ENCODE measurements at places on chromosomes 5 and 9.
A peak's percentile ranks its signal among the peaks of the same experiment; 100 is the strongest.

DNA sequence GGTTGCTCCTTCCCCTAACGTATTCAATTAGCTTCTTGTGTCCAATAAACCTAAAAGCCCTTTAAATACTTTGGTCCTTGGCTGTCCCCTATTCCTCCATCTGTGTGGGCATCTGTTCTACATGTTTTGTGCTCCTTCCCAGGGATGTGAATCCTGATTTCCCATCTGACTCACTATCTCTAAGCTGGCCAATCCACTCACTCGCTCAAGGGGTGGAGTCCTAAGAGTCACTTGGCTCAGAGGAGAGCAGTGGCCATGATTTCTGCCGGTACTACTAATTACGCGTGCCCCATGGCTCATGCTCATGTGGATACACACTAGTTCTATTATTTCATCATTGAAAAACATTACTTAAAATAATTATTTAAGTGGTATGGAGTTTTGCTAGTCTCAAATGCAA, 89.6 kb downstream of the TAF11L14 start:
- DNase-seq, result no peak

DNA sequence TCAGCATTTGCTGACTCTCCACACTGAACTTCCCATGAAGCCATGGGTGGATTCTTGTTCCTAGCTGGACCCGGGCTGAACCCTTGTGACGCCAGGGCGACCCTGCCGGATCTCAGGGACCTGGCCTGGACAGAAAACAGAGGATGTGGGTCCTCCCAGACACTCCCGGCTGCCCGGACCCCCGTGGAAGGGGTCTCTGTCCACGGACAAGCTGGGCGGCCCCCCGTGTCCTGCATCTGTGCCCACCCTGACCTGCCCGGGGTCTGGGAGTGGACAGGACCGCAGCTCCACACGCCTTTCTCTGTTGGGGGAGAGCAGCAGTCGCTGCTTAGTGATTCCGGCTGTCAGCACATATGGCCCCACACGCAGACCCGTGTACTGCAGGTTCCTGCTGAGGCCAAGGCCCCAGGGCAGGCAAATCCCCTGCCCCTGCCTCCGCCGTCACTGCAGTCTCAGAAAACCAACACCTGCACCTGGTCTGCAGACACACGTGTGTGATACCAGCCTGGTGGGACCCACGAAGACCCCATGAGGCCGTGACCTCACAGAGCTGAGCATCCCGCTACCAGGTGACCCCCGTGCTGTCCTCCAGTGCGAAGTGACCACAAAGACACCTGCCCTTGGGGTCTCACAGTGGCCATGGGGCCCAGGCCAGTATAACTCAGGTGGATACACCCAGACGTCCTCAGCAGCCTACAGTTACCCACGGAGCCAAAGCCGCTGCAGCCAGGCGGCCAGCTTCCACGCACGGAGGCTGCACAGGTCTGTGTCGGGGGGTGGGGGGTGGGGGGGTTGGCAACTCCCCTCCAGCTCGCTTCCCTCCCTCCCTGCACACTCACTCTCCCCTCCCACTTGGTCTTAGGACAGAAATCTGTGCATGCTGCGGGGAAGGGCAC, 50.6 kb downstream of the NKD2 start:
- DNase-seq, result no peak

DNA sequence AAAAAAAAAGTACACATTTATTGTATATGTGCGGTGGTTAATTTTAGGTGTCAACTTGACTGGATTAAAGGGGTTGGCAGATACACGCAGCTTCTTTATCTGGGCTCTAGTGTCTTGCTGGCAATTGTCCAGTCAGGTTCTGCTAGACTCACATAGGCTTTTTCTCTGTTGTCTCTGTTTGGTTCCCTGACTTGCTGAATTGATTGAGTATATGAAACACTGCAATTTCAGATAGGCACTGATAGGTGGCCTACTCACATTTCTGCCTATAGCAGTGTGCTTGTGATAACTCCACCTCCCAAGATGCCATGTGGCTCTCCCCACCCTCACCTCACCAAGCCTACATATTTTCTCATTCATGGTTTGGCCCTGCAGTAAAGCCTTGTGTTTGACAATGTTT, 52.5 kb downstream of the AOPEP start:
- DNase-seq, result no peak

- peak; percentile 52 for DNase-seq
Measured at GRCh38 chr9:99262949-99263418, 40.9 kb downstream of the SEC61B start.

GRCh38 chr5:116365006-116365496, 209.6 kb downstream of the SEMA6A start:
- DNase-seq, result peak; percentile 63
